ENCODE measurements at places on chromosomes 13 and 19. TPM values are rescaled to one million over a fixed set of nuclear protein-coding genes. Genes with fewer than 3 reads are reported as not detected.

SYT5 gene
- 0.43 TPM for polyA plus RNA-seq

CGB5 gene
- polyA plus RNA-seq, result not detected

RFPL4A gene
- not detected for polyA plus RNA-seq

NEK5 gene
- polyA plus RNA-seq, result 0.34 TPM

URAD gene
- polyA plus RNA-seq, result not detected

ABHD13 gene
- 10.0 TPM for polyA plus RNA-seq

RNF225 gene
- polyA plus RNA-seq, result not detected

MIA gene
- polyA plus RNA-seq, result not detected

All from IgD-negative memory B cell (primary cell).